ENCODE measurements at places on chromosomes 7 and 10. TPM values are rescaled to one million over a fixed set of nuclear protein-coding genes. Genes with fewer than 3 reads are reported as not detected.

- H3K4me3 ChIP-seq: no peak overlapping the region
- H3K4me1 ChIP-seq: peaks cover 17% of the 10 kb centered on the region
- no peak for DNase-seq
- H3K27ac ChIP-seq: no peak overlapping the region
These were observed 34.1 kb downstream of the SEM1 start for GRCh38 chr7:96675548-96675947.

GRCh38 chr7:155997431-155998327 is 185.4 kb upstream of the SHH start:
- H3K27me3 ChIP-seq: peaks cover 16% of the 10 kb centered on the region
- no peaks in the 10 kb centered on the region for H3K4me1 ChIP-seq
- no peak overlapping the region for H3K27ac ChIP-seq
- H3K36me3 ChIP-seq: no peaks in the 10 kb centered on the region

- DNase-seq: no peak
- H3K27ac ChIP-seq: no peak overlapping the region
- no peaks in the 10 kb centered on the region for H3K36me3 ChIP-seq
- no peaks in the 10 kb centered on the region for H3K27me3 ChIP-seq
These were observed 232.7 kb downstream of the NSUN6 start for GRCh38 chr10:18418541-18419215.

- H3K4me3 ChIP-seq: no peak overlapping the region
- peaks cover 5% of the 10 kb centered on the region for H3K4me1 ChIP-seq
- H3K27ac ChIP-seq: peak overlapping the region; percentile 12
- no peaks in the 10 kb centered on the region for H3K36me3 ChIP-seq
- no peak for DNase-seq
These were observed 223.2 kb downstream of the SH2D4B start for GRCh38 chr10:80760914-80761371.

DNA sequence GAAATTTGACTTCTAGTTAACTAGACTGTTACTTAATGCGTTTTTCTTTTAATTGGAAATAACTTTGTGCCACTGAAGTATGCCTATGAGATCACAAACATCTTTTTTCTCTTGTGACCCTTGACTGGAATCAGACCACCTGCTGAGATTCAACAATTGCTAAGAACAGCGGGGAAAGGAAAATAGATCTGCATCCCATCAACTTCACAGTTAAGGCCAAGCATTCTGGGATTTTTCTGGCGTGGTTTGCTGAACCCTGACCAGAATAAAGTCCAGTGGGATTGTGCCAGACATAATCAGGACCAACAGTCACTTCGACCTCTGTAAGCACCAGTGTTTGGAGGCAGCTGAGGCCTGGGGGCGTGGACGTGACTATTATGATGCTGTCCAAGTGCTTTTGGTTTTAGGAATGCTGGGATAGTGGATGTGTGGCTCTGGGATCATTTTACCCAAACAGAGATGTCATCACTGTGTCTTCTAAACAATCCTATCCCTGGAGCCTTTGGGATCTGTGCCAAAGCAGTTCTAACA is 373.3 kb upstream of the PRKCQ start:
- no peaks in the 10 kb centered on the region for H3K4me1 ChIP-seq
- peaks cover 28% of the 10 kb centered on the region for H3K27me3 ChIP-seq
- H3K36me3 ChIP-seq: no peaks in the 10 kb centered on the region
- no peak overlapping the region for H3K4me3 ChIP-seq
- H3K27ac ChIP-seq: no peak overlapping the region

DNA sequence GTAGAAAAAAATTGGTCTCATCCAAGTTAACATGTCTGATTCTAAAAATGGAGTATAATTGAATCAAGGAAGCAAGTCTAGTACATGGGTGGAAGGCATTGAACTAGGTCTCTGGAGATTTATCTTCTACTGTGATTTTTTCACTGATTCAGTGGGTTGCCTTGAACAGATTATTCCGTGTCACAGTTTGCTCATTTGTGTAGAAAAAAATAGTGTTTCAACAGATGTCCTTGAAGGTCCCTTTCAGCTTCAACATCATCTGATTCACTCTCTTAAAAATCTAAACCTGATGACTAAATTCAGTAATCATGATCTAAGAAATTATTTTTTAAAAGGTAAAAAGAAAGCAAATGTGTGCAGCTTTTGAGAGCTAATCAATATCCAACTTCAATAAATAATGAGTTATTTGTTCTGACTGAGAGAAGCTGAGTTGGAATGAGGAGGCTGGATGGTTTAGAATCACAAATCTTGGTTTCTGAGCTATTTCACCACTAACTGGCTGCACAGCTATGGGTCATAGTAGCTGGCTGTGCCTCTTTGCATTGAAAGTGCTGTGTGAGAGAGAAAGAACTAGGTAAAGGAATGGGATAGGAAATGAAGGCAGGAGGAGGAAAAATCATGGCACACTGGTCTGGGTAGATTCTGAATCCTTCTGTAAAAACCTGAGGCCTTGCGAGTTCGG is 221.5 kb upstream of the MDFIC start:
- no peaks in the 10 kb centered on the region for H3K36me3 ChIP-seq
- no peak overlapping the region for H3K27ac ChIP-seq
- peaks cover 2% of the 10 kb centered on the region for H3K27me3 ChIP-seq
- H3K4me3 ChIP-seq: no peak overlapping the region
- no peaks in the 10 kb centered on the region for H3K4me1 ChIP-seq
- no peak for DNase-seq

DNA sequence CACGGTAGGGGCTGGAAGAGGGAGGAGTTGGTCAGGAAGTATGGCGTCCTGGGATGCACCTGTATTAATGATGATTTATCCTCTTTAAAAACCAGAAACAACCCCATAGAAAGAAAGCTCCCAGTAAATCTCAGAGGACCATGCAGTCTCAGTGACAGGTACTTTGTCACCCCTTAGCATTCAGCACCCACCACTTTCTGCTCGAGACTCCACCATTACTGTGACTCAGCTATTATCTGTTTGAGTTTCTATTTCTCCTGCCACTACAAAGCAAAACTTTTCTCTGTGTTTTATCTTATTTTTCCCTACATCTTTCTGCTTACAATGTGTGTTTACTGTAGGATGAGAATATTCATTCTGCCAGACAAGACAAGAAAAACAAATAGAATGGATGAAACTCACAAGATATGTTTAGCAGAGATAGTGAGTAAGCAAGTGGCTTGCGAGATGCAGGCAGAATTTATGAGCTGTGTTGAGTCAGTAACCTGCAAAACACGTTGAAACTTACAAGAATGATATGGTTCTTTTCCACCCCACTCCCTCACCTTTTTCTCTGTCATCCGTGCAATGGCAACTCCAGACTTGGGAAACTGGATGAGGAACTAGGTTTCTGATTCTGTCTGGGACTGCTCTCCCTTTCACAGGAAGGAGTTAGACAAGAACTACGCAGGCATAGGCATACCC is 127.1 kb downstream of the AOAH start:
- H3K27me3 ChIP-seq: peaks cover 7% of the 10 kb centered on the region
- H3K36me3 ChIP-seq: no peaks in the 10 kb centered on the region
- H3K4me3 ChIP-seq: no peak overlapping the region

GRCh38 chr10:66252986-66253385 is 672.9 kb upstream of the LRRTM3 start:
- H3K36me3 ChIP-seq: no peaks in the 10 kb centered on the region
- no peak for DNase-seq
- no peak overlapping the region for H3K27ac ChIP-seq
- peaks cover 2% of the 10 kb centered on the region for H3K4me1 ChIP-seq
- no peak overlapping the region for H3K4me3 ChIP-seq

DNA sequence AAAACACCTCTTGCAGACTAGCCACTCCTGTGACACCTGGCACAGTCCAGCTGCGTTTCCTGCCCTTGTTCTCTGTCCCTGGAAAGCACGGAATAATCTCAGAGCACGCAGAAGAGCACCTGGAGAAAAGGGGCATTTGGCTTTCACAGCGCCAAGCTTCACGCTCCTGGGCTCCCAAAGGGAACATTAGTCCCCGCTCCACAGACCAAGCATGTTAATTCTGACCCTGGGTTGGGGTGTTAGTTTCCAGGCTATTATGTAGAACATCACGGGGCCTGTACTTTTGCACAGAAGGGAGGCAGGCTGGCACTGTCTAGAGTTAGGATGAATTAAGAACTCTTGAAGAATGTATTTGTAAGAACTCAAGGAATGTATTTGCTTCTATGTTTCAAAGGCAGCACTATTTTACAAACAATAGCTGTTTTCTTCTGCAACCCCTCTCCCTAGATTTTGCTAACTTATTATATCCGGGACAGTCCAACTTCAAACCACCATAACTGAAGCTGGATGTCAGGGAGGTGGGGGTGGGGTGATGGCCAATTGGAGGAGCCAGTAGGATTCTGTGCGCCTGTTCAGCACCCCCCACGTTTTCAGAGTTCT is 62.2 kb upstream of the TRIM8 start:
- no peak overlapping the region for H3K4me3 ChIP-seq
- peaks cover 17% of the 10 kb centered on the region for H3K4me1 ChIP-seq
- DNase-seq: no peak
- H3K27me3 ChIP-seq: no peaks in the 10 kb centered on the region
- peak overlapping the region; percentile 12 for H3K27ac ChIP-seq

DNA sequence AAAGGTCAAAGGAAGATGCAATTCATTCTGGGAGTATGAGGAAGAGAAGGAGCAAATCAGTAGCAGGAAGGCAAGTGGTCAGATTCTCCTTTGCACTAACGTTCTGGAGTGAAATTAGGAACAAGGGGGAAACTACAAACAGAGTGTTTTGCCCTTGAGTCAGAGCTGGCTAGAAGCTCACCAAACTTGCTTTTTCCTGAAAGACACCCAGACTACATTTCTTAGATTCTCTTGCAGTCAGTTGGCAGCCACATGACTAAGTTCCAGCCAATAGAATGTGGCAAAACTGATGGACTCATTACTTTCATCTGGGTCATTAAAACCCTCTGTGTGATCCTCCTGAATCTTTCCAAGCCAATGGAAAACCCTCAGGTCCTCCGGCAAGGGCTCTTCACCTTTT is 18.6 kb upstream of the DLX5 start:
- no peak overlapping the region for H3K4me3 ChIP-seq
- H3K27ac ChIP-seq: no peak overlapping the region
- peaks cover 45% of the 10 kb centered on the region for H3K27me3 ChIP-seq
- H3K4me1 ChIP-seq: no peaks in the 10 kb centered on the region
- DNase-seq: no peak

DNA sequence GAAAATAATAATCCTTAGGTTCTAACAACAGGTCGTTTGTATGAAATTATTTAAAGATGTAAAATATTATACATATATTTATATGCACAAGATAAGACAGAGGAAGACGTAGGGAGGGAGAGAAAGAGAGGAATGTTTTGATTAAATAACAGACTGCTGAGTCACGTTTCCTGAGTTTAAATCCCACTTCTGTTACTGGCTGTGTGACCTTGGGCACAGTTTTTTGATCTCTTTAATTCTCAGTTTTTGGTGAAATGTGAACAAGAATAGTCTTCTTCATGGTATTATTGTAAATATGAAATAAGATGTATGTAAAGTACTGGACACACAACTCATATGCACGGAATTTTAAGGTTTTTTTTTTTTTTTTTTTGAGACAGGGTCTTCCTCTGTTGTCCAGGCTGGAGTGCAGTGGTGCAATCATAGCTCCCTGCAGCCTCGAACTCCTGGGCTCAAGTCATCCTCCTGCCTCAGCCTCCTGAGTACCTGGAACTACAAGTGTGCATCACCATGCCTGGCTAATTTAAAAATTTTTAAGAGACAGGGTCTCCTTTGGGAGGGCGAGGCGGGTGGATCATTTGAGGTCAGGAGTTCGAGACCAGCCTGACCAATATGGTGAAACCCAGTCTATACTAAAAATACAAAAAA is 42.6 kb downstream of the BAMBI start:
- no peaks in the 10 kb centered on the region for H3K27me3 ChIP-seq
- H3K4me3 ChIP-seq: peak overlapping the region; percentile 13
- peaks cover 33% of the 10 kb centered on the region for H3K4me1 ChIP-seq
- H3K27ac ChIP-seq: peak overlapping the region; percentile 88
- no peaks in the 10 kb centered on the region for H3K36me3 ChIP-seq

DNA sequence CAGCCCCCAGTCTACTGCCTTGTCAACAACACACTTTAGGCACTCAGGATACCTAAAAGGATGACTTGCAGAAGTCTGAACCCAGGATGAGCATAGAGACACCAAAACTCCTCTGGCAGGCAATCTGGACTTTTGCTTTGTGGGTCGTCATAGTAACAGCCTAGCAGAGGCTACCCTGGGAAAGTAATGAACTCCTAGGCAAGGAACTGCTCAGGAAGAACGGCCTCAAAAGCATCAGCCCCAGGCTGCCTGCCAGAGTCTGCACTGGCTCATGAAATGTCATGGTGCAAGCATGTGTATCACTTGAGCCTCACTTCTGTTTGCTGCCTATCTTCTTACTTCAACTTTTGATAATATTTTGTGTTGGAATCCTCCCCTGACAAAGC is 715.1 kb downstream of the GRID1 start:
- peaks cover 31% of the 10 kb centered on the region for H3K4me1 ChIP-seq
- H3K4me3 ChIP-seq: no peak overlapping the region
- H3K27me3 ChIP-seq: no peaks in the 10 kb centered on the region
- no peak for DNase-seq
- no peak overlapping the region for H3K27ac ChIP-seq
- no peaks in the 10 kb centered on the region for H3K36me3 ChIP-seq

- no peak overlapping the region for H3K4me3 ChIP-seq
- H3K36me3 ChIP-seq: no peaks in the 10 kb centered on the region
- no peak overlapping the region for H3K27ac ChIP-seq
- H3K4me1 ChIP-seq: peaks cover 20% of the 10 kb centered on the region
These were observed 282.8 kb downstream of the ARHGAP12 start for GRCh38 chr10:31645786-31646185.

GRCh38 chr7:100545360-100546128 is 6.5 kb downstream of the AGFG2 start:
- H3K27me3 ChIP-seq: no peaks in the 10 kb centered on the region
- peak overlapping the region; percentile 0 for H3K4me3 ChIP-seq
- no peak for DNase-seq
- H3K36me3 ChIP-seq: peaks cover 3% of the 10 kb centered on the region

GRCh38 chr7:50812841-50813475 is 30.3 kb upstream of the GRB10 start:
- peak overlapping the region; percentile 43 for H3K27ac ChIP-seq
- no peaks in the 10 kb centered on the region for H3K27me3 ChIP-seq
- DNase-seq: peak; percentile 61
- no peaks in the 10 kb centered on the region for H3K36me3 ChIP-seq

- no peak for DNase-seq
- no peak overlapping the region for H3K27ac ChIP-seq
- peaks cover 11% of the 10 kb centered on the region for H3K27me3 ChIP-seq
- H3K4me1 ChIP-seq: peaks cover 14% of the 10 kb centered on the region
- no peak overlapping the region for H3K4me3 ChIP-seq
These were observed 320.9 kb upstream of the AUTS2 start for GRCh38 chr7:69277366-69277765.

- DNase-seq: no peak
- H3K4me1 ChIP-seq: peaks cover 25% of the 10 kb centered on the region
- no peaks in the 10 kb centered on the region for H3K27me3 ChIP-seq
- H3K36me3 ChIP-seq: peaks cover 26% of the 10 kb centered on the region
- no peak overlapping the region for H3K4me3 ChIP-seq
- H3K27ac ChIP-seq: no peak overlapping the region
These were observed 566.5 kb upstream of the PCDH15 start for GRCh38 chr10:55367555-55367954.

GRCh38 chr10:78914502-78915189 is 154.1 kb upstream of the ZMIZ1 start:
- peak overlapping the region; percentile 25 for H3K27ac ChIP-seq
- peaks cover 25% of the 10 kb centered on the region for H3K4me1 ChIP-seq
- no peaks in the 10 kb centered on the region for H3K36me3 ChIP-seq
- DNase-seq: no peak
- H3K4me3 ChIP-seq: no peak overlapping the region
- peaks cover 7% of the 10 kb centered on the region for H3K27me3 ChIP-seq

C10orf53 gene
- not detected for total RNA-seq

BHLHA15 gene
- total RNA-seq: 1.0 TPM

IDE gene
- 30.3 TPM for total RNA-seq

RELN gene
- total RNA-seq: 9.7 TPM

NKX6-2 gene
- total RNA-seq: not detected

CC2D2B gene
- total RNA-seq: 0.78 TPM

TEX36 gene
- total RNA-seq: not detected

ADAM12 gene
- total RNA-seq: 13.3 TPM

CRHR2 gene
- not detected for total RNA-seq

TAS2R3 gene
- total RNA-seq: 5.6 TPM
